ENCODE measurements at places on chromosomes 6 and 20.

DNA sequence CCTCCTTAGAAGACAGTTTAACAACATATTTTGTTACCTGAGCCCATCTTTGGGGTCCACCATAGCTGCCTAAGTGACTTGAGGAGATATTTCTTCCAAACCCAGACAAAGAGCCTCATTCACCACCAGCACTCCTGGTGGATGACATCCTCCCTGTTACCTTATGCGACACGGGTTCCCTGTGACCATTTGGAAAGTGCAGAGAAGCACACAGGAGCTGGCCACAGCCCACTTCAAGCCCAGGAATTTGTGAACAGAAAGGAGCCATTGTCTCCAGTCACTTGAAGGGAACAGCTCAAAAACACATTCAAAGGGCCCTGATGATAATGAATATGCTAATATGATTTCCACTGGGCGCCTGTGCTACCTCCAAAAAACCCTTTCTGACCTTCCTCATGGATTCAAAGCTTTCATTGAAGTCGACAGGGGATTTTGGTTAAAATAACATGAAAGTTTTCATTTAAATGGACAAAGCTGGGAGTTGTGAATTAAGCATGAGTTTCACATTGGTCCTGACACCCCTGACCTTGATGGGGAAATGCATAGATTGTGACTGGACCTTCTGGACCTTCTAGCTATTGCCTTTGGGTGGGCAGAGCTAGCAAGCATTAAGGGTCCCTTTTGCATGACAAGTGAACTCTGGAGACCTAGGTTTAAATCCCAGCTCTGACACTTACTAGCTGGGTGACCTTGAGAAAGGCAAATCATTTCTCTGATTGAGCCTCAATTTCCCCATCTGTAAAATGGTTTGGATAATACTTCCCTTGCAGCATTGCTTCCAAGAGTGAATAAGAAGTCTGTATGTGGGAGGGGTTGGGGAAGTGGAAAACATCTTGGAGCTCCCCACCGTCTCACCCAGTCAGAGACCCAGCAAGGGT, 83.3 kb upstream of the SIRPA start:
- DNase-seq = peak; percentile 34

DNA sequence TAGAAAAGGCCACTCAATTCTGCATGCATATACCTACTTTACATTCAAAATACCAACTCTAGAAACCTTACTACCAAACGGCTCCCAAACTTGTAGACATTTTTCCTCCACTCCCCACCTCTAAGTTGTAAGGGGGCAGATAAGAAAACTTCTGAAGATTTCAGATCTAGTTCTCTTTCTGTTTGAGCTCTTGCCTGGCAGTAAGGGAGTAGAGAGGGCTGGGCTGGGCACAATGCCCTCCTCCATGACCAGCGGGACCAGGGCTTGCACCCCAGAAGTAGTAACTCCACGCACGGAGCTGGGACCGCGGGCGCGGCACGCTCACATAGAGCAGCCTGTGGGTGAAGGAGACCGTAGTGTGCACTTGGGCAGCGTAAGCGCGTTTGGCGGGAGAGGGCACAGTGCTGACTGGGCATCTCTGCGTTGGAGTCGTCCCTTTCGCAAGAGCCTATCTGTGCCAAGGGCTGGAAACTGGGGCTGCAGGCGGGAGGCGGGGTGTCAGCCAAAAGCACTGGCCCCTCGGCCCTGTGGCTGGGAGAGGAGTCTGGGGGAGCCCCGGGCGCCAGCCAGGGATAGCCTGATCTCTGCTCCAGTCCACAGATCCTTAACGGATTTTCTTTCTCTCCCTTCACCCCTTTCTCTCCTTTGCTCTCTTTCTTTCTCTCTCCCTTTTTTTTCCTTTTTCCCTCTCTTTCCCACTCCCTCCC, 32.4 kb downstream of the PHACTR1 start:
- DNase-seq = peak; percentile 8

DNA sequence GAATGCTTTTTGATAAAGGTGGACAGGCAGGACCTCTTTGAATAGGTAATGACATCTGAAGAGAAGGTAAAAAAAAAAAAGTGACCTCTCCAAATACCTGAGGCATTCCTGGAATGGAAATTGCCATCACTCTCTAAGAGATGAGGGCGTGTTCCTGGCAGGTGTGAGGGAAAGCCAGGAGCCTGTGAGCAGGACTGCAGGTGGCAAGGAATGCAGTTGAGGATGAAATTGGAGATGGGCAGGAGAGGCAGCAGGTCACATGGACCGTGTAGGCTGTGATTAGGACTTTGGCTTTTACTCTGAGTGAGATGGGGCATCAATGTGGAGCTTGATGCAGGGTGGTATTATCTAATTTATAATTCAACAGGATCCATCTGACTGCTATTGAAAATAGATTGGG, 227.4 kb downstream of the LRFN2 start:
- no peak for DNase-seq

GRCh38 chr6:145652572-145652971, 82.7 kb downstream of the EPM2A start:
- no peak for DNase-seq

DNA sequence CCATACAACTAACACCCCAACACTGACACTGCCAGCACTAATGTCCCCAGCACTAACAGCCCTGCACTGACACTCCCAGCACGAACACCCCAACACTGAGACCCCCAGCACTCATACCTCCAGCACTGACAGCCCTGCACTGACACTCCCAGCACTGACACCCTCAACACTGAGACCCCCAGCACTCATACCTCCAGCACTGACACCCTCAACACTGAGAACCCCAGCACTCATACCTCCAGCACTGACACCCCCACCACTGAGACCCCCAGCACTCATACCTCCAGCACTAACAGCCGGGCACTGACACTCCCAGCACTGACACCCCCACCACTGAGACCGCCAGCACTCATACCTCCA, 57.2 kb downstream of the ERMARD start:
- no peak for DNase-seq

GRCh38 chr6:13390658-13391057, 62.3 kb upstream of the TBC1D7 start:
- DNase-seq = no peak

DNA sequence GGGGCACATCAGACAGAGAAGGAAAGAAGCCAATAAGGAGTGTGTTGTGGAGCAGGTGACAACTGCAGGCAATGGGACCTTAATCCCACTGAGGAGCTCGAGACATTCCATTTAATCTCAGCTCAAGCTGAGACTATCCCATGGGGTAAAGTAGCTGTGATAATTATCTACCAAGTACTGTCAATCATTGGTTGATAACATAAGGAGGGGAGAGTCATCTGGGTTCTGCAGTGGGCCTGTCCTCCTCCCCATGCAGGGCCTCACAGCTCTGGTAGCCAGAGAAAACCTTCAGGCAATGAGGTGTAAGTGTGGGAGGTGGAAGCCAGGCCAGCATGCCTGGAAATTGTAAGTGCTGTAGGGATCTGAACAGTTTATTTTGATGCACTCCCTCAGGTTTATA, 375.0 kb upstream of the ARID1B start:
- DNase-seq = no peak

DNA sequence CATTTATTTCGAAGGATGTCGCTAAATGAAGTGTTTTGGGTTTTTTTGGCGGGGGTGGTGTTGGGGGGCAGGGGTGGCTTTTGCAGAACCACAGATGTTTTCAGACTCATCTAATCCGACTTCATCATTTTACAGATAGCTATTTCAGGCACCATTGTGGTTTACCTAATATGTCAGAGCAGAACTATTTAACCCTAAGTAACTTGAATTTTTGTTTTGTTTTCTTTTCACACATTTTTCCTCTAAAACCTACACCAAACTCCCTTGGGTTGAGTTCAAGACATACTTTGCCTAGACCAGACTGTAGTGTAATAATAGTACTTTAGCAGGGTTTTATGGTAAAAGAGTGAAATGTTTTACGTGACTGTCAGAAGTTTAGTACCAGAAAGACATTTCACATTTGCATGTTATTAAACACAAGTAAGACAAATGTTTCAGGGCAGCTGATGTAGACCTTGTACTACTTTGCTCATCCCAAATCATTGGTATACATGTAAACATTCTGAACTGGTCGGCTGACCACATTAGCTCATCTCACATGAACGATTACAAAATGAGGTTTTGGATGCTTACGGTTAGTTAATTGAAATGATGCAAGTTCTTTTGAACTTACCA, 37.7 kb downstream of the MAP3K4 start:
- DNase-seq = peak; percentile 97

GRCh38 chr20:219290-220115, 7.6 kb upstream of the DEFB129 start:
- DNase-seq = no peak

- no peak for DNase-seq
Observed at GRCh38 chr6:29726571-29727194, 3.4 kb downstream of the HLA-F start.

DNA sequence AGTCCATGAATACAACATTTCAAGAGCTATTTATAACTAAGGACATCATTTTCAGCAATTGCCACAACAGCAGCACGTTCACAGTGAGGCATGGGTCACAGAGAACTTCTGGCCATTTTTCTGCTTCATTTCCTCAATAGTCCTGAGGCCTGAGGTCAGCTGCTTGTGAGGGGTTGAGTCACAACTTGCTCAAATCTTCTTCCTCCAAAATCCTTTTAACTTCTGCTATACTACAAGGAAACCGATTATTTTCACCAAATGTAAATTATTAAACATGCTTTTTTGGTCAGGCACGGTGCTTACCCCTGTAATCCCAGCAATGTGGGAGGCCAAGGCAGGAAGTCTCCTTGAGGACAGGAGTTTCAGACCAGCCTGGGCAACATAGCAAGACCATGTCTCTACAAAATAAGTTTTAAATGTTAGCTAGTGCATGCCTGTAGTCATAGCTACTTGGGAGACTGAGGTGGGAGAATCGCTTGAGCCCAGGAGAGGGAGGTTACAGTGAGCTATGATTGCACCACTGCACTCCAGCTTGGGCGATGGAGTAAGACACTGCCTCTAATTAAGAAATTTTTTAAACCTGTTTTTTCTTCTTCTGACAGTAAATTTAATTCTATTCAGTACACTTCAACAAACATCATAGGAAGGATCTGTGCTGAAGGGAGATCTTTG, 11.1 kb upstream of the SLC16A10 start:
- DNase-seq = no peak

GRCh38 chr6:18577491-18577890, 190.3 kb downstream of the RNF144B start:
- DNase-seq = no peak

- DNase-seq = peak; percentile 12
Observed at GRCh38 chr6:106334646-106335448, 9.3 kb upstream of the ATG5 start.

GRCh38 chr6:43683708-43684455, 3.7 kb downstream of the MRPS18A start:
- DNase-seq = no peak

GRCh38 chr6:35496841-35497570, at the start of gene TEAD3:
Gene TEAD3, minus strand, starts transcription at chr6:35497079.
- peak; percentile 22 for DNase-seq

DNA sequence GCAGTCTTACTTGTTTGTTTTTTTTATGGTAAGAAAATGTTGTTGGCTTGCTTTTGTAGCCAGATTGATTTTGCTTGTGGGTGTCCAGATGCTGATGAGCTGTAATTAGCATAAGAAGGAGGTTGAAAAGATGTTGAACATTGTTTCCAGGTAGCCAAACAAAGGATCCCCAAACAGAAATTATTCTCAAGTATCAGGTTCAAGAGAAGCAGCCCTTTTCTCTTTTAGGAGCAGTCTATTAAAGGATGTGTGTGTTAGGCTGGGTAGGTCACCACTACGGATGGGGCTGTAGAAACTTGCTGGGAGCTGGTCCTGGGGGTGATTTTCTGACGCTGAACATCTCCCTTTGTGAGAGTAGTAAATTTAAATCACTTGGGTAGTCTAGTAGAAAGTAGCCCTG, 86.9 kb upstream of the VSTM2L start:
- no peak for DNase-seq

DNA sequence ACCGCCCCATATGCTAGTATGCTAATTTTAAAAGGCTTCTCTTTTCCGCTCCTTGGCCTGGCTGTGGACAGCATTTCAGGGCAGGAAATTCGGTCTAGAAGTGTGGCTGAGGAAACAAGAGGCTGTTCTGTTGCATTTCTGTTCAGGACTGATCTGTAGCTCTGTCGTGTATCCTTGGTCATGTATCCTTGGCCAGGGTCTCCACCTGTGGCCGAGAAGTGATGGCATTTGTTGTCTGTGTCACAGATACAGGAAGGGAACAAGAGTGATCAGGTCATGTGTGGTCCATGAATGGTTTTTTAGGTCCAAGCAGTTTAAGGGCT, 300.5 kb upstream of the SUPT3H start:
- no peak for DNase-seq

DNA sequence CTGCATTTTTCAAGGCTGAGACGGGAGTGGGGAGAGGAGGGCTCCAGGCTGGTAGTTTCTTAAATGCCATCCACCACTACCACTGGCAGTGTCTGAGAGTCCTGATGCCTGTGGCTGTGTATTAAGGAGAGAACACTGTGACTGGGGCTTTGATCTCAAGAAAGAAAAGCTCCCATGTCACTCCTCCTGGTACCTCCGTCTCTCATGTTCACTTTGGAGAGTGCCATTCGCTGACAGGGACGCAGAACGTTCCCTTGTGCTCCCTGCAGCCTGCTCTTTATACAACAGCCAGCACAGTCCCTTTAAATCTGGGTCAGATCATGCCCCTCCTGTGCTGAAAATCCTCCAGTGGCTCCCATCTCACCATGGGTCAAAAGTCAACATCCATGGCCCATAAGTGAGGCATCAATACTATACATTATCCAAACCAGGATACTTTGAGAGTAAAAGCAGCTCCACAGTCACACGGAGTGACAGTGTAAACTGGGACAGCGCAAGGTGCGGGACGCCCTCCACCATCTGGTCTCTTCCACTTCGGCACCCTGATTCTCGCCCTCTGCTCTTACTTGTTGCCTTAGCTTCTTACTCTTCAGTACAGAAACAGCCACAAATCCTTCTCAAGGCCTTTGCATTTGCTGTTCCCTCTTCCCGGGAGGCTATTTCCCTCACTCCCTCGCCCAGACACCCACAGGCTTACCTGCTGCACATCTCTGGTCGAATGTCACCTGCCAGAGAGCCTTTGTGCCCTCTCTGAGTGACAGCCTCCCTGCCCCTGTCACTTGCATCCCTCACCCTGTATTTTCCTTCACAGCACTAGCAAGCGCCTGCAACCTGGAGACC, 20.0 kb downstream of the PDYN start:
- DNase-seq = no peak

DNA sequence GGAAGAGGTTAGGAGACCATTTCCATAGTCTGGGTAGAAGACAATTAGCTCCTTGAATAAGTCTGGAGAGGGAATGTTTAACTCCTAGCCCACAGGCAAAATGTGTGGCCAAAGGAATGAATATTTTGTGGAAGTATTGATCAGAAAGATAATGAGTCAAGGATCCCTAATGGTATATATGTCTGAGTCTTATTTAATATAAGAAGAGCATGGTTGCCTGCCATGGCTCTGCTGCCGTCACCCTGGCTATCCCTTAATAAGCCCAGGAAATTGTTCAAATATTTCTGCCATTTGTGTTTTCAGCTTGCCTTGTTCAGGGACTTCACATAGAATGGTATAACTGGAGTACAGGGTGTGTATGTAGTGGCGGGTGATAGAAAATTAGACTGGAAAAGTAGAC, 18.1 kb upstream of the CALHM6 start:
- no peak for DNase-seq

- DNase-seq = no peak
Observed at GRCh38 chr6:5142915-5143314, 57.8 kb downstream of the PPP1R3G start.
